ENCODE measurements at places on chromosomes 13 and 19.

GRCh38 chr13:41816057-41816456 lies 144.9 kb downstream of the VWA8 start:
- no peak for DNase-seq

DNA sequence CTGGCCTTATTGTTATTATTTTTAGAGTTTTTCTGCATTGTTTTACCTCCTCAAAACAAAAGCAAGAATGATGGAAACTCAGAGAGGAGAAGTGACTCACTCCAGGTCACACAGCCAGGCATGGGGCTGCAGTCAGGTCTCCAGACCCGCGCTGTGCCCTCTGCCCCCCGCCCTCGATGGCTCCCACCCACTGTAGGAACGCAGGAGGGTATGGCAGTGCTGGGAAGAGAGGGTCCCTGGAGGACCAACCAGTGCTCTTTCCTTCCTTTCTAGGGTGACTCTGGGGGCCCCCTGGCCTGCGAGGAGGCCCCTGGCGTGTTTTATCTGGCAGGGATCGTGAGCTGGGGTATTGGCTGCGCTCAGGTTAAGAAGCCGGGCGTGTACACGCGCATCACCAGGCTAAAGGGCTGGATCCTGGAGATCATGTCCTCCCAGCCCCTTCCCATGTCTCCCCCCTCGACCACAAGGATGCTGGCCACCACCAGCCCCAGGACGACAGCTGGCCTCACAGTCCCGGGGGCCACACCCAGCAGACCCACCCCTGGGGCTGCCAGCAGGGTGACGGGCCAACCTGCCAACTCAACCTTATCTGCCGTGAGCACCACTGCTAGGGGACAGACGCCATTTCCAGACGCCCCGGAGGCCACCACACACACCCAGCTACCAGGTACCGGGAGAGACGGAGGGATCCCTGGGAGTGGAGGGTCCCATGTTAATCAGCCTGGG lies 5.6 kb downstream of the TIMM13 start:
- DNase-seq = no peak

DNA sequence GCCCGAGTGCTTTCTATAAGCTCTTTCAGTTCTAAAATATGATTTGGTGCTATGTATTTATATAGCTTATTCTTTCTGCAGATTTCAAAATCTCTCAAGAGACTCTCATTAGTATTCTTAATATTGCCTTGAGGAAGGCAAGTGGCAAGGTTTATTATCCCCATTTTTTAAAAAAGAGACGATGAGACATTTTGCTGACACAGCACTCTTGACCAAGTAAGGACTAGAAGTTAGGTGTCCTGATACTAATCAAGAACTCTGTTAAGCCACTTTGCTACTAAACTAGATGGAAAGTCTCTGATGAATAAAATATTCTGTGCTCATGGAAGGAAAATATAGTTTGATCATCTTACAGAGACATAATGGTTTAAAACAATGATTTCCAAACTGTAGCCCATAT lies 164.7 kb downstream of the MZT1 start:
- DNase-seq = no peak

GRCh38 chr13:44171156-44171555 lies 202.5 kb upstream of the SERP2 start:
- DNase-seq = no peak

GRCh38 chr19:55339105-55339888 lies at the start of gene KMT5C:
Gene KMT5C, plus strand, starts transcription at chr19:55339876. Its CDS starts 2,061 bp downstream, at chr19:55341937.
- DNase-seq = peak; percentile 100

- DNase-seq = no peak
Observed at GRCh38 chr19:48568345-48568886, 16.4 kb downstream of the SULT2B1 start.

DNA sequence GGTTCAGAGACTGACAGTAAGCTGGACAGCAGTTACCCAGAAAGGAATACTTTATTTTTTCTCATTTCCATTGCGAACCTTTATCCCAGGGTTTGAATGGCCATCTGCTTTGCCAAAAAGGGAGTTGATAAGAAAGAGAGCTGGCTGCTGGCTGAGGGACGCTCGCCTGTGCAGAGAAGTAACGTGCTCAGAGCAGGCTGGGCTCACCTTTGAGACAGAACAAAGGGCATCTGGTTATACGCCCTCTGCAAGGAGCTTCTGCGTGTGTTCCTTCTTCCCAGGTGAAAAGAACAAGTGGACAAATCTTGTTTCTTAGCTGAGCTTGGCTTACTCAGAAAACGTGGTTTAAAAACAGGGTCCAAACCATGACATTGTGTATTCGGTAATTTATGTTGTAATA lies 47.4 kb downstream of the EFNB2 start:
- DNase-seq = no peak

DNA sequence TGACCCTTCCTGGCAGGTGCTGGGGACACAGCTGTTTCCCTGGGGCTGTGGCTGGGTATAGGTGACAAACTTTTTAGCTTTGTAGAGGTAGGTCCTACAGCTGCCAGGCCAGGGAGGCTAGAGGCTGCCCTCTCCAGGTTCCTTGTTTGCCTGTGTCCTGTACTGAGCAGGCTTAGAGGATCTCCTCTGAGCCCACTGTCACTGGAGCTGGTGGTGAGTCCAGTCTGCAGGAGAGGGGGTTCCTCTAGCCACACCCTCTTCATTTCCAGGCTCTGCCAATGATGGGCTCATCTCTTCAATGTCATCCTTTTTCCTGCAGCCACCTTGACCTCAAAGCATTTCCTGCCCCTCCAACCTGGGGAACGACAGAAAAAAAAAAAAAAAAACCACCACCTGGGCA lies 12.6 kb upstream of the RAB11B start:
- no peak for DNase-seq

- no peak for DNase-seq
Observed at GRCh38 chr19:50777830-50778303, 7.6 kb downstream of the GPR32 start.

GRCh38 chr13:63124863-63125262 lies 1709.2 kb upstream of the PCDH20 start:
- DNase-seq = no peak

GRCh38 chr13:77415253-77416071 lies 88.6 kb upstream of the MYCBP2 start:
- DNase-seq = no peak

GRCh38 chr13:80334597-80335260 lies 6.2 kb downstream of the SPRY2 start:
- DNase-seq = no peak

GRCh38 chr19:18208098-18208951 lies 4.5 kb upstream of the RAB3A start:
- DNase-seq = peak; percentile 10

- no peak for DNase-seq
Observed at GRCh38 chr19:49094505-49095482, 9.5 kb downstream of the SNRNP70 start.
